WTC11 (cell line): ENCODE measurements at places on chromosomes 16 and 17.

DNA sequence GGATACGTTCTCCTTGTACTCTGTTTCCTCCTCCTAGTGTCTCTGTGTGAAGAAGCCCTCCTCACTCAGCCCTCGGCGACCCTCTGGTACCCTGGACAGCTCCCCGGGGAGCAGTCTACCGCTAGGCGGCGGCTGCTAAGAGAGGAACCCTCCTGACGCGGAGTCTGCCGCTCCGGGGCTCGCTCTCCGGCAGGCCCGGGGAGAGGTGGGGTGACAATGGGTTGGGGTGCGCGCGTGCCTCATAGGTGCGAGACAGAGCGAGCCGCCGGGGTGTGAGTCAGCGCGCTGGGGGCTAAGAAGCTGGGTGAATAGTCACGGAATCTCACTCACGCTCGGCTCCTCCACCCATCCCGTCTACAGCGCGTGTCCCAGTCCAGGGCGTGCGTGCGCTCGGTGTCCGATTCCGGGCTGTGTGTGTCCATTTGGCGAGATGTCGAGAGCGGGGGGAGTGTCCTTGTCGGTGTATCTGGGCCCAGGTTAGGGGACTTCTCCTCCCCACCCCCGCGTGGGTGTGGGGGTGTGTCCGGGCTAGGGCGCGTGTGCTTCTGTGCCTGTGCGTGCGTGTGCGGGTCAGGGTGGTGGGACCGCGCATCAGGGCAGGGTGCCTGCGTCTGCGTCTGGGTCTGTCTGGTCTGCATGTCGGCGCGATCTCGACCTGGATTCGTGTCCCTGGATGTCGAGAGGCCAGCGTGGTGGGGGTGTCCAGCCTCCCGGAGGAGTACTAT is 577 bp upstream of the HS3ST2 start:
- H3K27ac ChIP-seq = no peak overlapping the region
- peaks cover 9% of the 10 kb centered on the region for H3K4me1 ChIP-seq
- H3K27me3 ChIP-seq = peaks cover 63% of the 10 kb centered on the region
- peak overlapping the region; percentile 82 for H3K4me3 ChIP-seq
- no peaks in the 10 kb centered on the region for H3K36me3 ChIP-seq

- no peak for DNase-seq
- H3K27me3 ChIP-seq = peaks cover 6% of the 10 kb centered on the region; the same call in 1 of the 2 replicates
- H3K27ac ChIP-seq = no peak overlapping the region
- no peaks in the 10 kb centered on the region for H3K36me3 ChIP-seq
- H3K4me1 ChIP-seq = no peaks in the 10 kb centered on the region
- no peak overlapping the region for H3K4me3 ChIP-seq
Observed at GRCh38 chr16:21719283-21719682, 55.5 kb downstream of the OTOA start.

GRCh38 chr16:629185-629832 is 1.5 kb upstream of the WFIKKN1 start:
- no peak for DNase-seq
- no peaks in the 10 kb centered on the region for H3K27me3 ChIP-seq

GRCh38 chr16:57147381-57148221 is 38.2 kb downstream of the PSME3IP1 start:
- peaks cover 67% of the 10 kb centered on the region for H3K4me1 ChIP-seq
- H3K27me3 ChIP-seq = no peaks in the 10 kb centered on the region
- H3K27ac ChIP-seq = peak overlapping the region; percentile 97
- H3K36me3 ChIP-seq = peaks cover 6% of the 10 kb centered on the region
- peak overlapping the region; percentile 33; the same call in 1 of the 2 replicates for H3K4me3 ChIP-seq

DNA sequence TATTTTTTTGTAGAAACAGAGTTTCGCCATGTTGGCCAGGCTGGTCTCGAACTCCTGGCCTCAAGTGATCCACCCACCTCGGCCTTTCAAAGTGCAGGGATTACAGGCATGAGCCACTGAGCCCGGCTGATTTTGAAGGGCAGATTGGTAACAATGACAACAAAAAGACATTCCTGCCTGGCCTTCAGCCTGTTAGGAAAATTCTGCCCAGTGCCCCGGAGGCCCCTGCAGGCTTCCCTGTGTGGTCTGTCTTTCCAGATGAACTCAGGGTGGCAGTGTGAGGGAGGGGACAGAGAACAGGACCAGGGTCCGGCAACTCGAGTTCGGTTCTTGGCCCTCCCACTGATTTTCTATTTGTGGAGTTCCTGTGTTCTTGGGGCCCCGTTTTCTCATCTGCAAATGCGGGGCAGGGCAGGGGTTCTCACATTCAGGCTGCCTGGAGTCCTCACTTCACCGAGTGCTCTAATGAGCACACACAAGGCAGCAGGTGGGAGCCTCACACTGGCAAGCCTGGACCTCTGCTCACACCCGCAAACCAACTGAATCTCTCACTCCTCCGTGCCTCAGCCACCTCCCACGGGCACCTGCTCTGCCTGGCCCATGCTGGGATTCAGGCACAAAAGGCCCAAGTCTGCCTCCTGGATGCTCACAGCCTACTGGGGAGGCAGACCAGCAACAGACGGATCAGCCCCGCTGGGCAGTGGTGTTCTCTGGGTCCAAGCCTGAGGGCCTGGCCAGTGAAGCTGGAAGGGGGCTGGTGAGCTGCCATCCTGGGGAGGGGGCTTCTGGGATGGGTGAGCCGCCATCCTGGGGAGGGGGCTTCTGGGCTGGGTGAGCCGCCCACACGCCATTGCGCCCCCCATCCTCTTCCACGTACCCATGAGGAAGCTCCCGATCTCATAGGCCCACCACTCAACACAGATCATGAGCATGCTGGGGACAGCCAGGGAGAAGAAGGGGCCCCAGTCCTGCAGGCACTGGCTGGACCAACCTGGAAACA is 10.3 kb downstream of the SLC47A2 start:
- no peak overlapping the region for H3K4me3 ChIP-seq
- H3K36me3 ChIP-seq = no peaks in the 10 kb centered on the region
- H3K27ac ChIP-seq = no peak overlapping the region; the same call in 1 of the 2 replicates
- no peak for DNase-seq

GRCh38 chr17:19338031-19338990 is 24.2 kb downstream of the B9D1 start:
- peak overlapping the region; percentile 95 for H3K27ac ChIP-seq
- H3K36me3 ChIP-seq = 0 out of 2 replicates have a peak, but pooled peaks cover 2% of the 10 kb centered on the region

DNA sequence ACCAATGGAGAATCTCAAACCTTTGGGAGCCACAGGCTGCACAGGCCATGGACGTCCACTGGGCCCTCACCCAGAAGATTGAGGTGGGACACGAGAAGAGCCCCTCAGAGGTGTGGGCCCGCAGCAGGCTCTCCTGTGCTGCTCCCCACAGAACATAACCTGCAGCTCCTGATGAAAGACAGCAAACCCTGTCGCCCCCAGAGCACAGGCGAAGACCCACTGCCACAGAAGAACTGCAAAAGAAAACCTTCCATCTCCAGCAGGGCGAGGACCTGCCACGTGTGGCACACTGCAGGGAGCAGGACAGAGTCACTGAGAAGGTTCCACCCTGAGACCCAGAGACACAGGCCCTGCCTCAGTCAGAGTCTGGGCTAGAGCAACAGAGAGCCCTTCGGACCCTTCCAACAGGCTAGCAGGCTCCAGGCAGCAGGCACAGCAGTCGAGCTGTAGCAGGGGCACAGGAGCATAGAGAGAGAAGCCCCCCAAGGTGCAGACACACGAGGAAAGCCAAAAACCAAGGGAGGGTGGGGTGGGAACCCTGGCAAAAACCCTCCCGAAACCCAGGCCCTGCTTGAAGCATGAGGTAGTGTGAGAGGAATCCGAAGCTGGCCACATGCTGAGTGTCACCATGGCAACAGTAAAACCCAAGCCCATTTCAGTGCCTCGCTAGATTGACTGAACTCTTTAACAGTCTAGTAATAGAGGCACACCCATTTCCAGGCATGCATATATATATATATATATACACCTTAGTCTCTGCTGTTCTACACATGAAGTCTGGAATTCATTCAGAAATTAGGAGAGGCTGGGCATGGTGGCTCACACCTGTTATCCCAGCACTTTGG is 60.0 kb upstream of the CHMP6 start:
- peak; percentile 73 for DNase-seq
- H3K4me3 ChIP-seq = no peak overlapping the region
- H3K27ac ChIP-seq = no peak overlapping the region
- H3K4me1 ChIP-seq = peaks cover 12% of the 10 kb centered on the region

- H3K27ac ChIP-seq = 0 out of 2 replicates have a peak overlapping the region, but pooled peaks have one; percentile 9
- no peak overlapping the region for H3K4me3 ChIP-seq
Observed at GRCh38 chr16:87582216-87582965, 19.9 kb upstream of the JPH3 start.

DNA sequence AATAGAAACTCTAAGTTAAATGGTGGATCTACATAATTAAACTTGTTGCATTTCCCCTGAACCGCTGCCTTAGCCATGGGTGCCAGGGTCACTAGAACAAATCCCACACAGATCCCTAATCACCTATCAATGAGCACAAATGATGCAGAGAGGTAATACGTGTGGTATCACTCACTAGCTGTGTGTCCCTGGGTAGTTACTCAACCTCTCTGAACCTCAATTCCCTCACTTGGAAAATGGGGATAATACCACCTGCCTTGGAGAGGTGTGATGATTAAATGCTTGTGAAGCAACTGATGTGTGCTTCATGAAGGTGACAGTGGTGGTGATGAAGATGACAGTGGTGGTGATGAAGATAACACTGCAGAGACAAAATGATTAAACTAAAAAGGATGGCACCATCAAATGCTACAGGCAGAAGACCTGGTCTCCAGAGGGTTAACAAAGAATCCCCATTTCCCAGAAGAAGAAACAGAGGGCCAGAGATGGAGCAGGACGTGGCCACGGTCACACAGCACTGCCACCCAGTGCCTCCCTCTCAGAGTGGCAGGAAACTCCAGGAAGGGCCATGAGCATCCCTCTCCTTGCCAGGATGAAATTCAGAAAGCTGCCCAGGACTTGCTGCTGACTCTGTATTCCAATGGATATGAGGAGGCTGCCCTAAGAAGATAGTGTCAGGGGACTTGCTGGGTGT is 17.9 kb upstream of the FOXF1 start:
- no peak for DNase-seq
- no peak overlapping the region for H3K4me3 ChIP-seq
- peaks cover 19% of the 10 kb centered on the region for H3K4me1 ChIP-seq
- H3K27ac ChIP-seq = no peak overlapping the region

- H3K4me1 ChIP-seq = peaks cover 56% of the 10 kb centered on the region
- DNase-seq = no peak
- H3K4me3 ChIP-seq = no peak overlapping the region
Observed at GRCh38 chr16:57844416-57845030, 42.2 kb upstream of the KIFC3 start.

DNA sequence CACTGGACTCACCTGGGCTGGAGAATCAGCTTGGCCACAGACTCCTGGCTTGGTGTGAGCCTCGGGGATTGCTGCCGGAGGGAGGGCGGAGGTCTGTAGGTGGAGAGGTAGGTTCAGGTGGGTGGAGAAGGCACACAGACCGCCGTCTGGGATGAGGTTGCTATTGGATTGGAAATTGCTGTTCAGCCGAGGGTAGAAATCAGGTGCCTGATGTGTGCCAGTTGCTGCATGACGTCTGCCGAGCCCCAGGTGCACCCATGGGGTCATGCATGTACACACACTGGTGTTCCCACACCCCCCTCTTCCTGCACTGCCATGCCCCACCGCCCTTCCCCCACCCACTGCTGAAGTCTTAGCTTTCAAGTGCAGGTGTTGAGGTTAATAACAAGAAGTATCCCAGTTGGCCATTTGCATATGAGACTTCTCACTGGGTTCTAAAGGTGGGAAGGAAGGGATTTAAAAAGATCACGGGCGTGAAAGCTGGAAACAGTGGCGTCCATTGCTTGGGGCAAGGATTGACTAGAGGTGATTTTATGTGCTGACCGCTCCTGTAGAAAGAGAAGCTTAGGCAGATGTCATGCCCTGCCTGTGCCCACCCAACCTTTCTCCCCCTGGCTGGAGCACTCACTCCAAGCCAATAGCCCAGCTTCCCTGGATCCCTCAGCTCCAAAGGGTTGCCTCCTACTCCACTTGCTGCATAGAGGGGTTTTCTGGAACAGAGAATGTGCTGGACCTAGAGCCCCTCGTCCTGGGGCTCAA is 193.6 kb downstream of the CCDC182 start:
- no peak overlapping the region for H3K4me3 ChIP-seq
- H3K27ac ChIP-seq = peak overlapping the region; percentile 70
- peaks cover 90% of the 10 kb centered on the region for H3K4me1 ChIP-seq
- no peaks in the 10 kb centered on the region for H3K36me3 ChIP-seq

GRCh38 chr16:66167564-66168291 is 198.8 kb upstream of the CDH5 start:
- no peak overlapping the region for H3K4me3 ChIP-seq
- peak; percentile 25 for DNase-seq
- no peaks in the 10 kb centered on the region for H3K36me3 ChIP-seq
- 0 out of 2 replicates have a peak, but pooled peaks cover 2% of the 10 kb centered on the region for H3K4me1 ChIP-seq
- H3K27ac ChIP-seq = no peak overlapping the region

- H3K27ac ChIP-seq = peak overlapping the region; percentile 35; the same call in 1 of the 2 replicates
- peaks cover 27% of the 10 kb centered on the region for H3K4me1 ChIP-seq
- peak; percentile 24 for DNase-seq
Observed at GRCh38 chr17:29240968-29241963, 5.4 kb upstream of the CRYBA1 start.

DNA sequence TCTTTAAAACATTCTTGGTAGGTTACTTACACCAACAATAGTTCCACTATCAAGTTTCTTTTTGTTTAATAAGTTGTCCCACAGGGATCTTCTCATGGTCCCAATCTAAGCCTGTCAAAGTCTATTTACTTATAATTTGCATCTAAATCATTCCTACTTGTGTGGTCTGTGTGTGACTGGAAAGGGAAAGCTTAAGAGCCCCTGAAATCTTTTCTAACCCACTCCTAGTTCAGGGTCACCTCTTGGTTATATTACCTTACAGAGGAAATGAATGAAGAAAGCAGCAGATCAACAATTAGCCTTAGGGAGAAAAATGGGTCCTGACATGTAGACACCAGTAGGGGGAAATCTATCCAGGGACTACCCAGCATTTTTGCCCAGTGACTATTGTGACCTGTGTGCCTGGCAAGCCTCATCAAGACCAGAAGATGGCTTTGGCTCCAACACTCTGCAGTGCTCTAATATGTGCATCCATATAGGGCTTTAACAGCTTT is 110.4 kb upstream of the HAS3 start:
- H3K27ac ChIP-seq = peak overlapping the region; percentile 86
- peaks cover 60% of the 10 kb centered on the region for H3K4me1 ChIP-seq
- no peaks in the 10 kb centered on the region; the same call in 1 of the 2 replicates for H3K27me3 ChIP-seq
- H3K4me3 ChIP-seq = peak overlapping the region; percentile 6; the same call in 1 of the 2 replicates
- peaks cover 16% of the 10 kb centered on the region for H3K36me3 ChIP-seq

- peak overlapping the region; percentile 59 for H3K4me3 ChIP-seq
- peaks cover 18% of the 10 kb centered on the region for H3K4me1 ChIP-seq
- no peaks in the 10 kb centered on the region for H3K27me3 ChIP-seq
Observed at GRCh38 chr17:66602659-66603384, 232.1 kb upstream of the CACNG5 start.

DNA sequence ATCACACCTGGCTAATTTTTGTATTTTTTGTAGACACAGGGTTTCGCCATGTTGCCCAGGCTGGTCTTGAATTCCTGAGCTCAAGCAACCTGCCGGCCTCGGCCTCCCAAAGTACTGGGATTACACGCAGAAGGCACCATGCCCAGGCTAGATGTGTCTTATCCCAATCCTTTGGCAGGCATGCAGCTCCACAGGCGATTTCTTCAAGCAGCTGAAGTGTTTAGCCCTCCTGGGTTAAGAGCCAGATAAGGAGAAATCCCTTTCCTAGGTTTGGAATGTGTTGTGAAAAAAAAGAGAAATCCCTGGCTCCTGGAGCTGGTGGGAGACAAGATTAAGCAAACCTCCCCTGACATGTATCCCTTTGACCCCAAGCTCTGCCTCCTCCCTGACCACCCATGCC is 2.1 kb upstream of the NHERF1 start:
- peaks cover 62% of the 10 kb centered on the region for H3K4me1 ChIP-seq
- peak overlapping the region; percentile 2; the same call in 1 of the 2 replicates for H3K4me3 ChIP-seq
- peak overlapping the region; percentile 84 for H3K27ac ChIP-seq
- H3K36me3 ChIP-seq = peaks cover 3% of the 10 kb centered on the region; the same call in 1 of the 2 replicates
